ENCODE measurements at places on chromosomes 7 and 10.

- DNase-seq, result no peak
Observed at GRCh38 chr10:60777696-60778213, 523 bp upstream of the CDK1 start.

GRCh38 chr7:135151132-135151531, 3.3 kb downstream of the TMEM140 start:
- no peak for DNase-seq

DNA sequence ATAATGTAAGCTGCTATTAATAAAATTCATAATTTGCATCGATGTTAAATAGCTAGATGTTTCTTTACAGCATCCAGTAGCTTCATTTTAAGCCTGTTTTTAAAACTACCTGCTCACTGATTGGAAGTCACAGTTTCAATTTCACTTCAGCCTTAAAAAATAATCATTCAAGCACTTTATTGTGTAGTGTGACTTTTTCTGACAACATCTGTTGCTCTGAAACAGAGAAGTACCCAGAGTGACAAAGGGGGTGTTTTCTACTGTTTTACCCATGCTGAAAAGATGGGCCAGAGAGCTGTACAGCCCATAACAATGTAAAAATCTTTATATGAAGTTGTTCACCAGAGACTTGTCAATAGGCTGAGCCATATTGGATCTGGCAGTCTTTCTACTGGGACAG, 437.2 kb downstream of the MDFIC start:
- no peak for DNase-seq

DNA sequence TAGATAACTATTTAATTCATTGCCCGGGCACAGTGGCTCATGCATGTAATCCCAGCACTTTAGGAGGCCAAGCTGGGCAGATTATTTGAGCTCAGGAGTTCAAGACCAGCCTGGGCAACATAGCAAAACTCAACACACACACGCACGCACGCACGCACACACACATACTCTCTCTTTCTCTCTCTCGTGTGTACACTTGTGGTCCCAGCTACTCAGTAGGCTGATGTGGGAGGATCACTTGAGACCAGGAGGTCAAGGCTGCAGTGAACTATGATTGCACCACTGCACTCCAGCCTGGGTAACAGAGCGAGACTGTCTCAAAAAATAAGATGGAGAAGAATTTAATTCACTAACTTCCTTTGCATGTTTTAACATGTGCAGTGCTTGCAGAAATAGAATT, 38.1 kb downstream of the PTPN12 start:
- no peak for DNase-seq

GRCh38 chr7:137151041-137151689, 192.4 kb downstream of the PTN start:
- peak; percentile 82 for DNase-seq

GRCh38 chr7:38398725-38399321, 125.4 kb upstream of the TARP start:
- DNase-seq, result peak; percentile 43

DNA sequence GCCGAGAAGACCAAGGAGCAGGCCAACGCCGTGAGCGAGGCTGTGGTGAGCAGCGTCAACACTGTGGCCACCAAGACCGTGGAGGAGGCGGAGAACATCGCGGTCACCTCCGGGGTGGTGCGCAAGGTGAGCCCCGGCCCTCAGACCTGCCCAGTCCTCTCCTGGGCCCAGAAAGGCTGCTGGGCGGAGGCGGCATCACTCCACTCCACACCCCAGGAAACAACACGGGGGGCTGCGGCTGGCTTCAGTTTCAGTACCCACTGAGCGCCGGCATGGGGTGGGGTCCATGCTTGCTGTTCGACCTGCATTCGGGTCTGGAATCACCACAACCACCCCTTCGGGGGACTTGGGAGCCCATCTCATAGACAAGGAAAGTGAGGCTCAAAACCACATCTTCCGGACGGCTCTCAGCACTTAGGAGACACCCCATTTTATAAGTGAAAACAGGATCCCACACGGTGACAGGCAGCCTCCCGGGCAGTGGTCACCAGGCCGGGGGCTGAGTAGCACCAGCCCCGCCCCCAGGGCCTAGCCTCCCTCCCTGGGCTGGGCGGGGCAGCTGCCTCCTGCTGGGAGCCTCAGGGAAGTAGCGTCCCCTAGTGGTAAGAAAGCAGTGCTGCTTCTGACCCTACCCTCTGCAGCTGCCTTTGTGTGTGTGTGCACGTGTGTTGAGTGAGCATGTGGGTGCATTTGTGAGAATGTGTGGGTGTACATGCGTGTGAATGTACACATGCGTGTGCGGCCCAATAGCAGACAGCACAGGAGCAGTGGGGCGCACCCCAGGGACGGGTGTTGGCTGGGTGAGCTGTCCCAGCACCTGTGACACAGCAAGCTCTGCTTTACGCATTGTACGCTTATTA, 1.8 kb downstream of the SNCG start:
- peak; percentile 80 for DNase-seq

- DNase-seq, result no peak
Observed at GRCh38 chr7:117986645-117987269, 113.5 kb upstream of the CTTNBP2 start.

GRCh38 chr10:96637709-96638108, 50.9 kb upstream of the TM9SF3 start:
- DNase-seq, result no peak

Data from mesenchymal stem cell (in vitro differentiated cells and primary cell).